CD4-positive, alpha-beta T cell treated with Interleukin-6 at 100 ng/mL for 8 hours (primary cell): ENCODE measurements at places on chromosomes 4 and X.

DNA sequence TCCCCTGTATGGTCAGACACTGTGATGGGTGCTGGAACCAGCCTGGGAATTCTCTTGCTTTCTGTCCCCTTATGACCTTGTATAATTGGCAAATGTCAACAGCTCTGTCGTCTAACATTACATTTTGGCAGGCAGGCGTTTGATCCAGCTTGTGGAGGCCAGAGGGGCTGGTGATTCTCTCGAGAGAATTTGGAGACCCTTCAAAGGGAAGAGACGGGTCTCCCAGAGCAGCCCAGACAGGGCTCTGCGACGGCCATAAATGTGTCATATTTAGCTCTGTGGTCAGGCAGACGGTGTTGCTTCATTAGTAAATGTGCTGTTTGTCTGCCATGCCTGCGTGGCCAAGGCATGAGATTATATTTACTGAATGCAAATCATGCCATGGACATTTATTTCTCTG is 68.7 kb downstream of the SORCS2 start:
- no peak for DNase-seq

DNA sequence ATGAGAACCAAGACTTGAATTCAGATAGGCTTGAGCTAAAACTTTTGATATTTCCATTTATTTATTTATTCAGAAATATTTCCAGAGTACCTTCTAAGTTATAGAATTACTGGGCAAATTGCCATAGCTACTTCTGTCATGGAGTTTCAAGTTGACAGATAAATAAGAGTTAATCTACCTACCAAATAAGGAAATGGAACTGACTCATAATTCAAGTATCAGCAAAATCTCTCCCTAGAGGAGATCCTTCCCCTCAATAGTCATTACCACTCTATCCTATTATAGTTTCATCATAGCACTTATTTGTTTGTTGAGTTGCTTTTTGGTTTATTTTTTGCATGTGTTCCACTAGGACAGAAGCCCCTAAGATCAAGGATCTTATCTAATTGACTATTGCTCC is 48.8 kb upstream of the CCSER1 start:
- no peak for DNase-seq

- DNase-seq, result no peak
Measured at GRCh38 chr4:184854673-184855072, 28.9 kb upstream of the ACSL1 start.

- no peak for DNase-seq
Measured at GRCh38 chrX:148940411-148940996, 440.1 kb downstream of the AFF2 start.

- DNase-seq, result no peak
Measured at GRCh38 chrX:104621781-104622180, 55.8 kb downstream of the IL1RAPL2 start.

DNA sequence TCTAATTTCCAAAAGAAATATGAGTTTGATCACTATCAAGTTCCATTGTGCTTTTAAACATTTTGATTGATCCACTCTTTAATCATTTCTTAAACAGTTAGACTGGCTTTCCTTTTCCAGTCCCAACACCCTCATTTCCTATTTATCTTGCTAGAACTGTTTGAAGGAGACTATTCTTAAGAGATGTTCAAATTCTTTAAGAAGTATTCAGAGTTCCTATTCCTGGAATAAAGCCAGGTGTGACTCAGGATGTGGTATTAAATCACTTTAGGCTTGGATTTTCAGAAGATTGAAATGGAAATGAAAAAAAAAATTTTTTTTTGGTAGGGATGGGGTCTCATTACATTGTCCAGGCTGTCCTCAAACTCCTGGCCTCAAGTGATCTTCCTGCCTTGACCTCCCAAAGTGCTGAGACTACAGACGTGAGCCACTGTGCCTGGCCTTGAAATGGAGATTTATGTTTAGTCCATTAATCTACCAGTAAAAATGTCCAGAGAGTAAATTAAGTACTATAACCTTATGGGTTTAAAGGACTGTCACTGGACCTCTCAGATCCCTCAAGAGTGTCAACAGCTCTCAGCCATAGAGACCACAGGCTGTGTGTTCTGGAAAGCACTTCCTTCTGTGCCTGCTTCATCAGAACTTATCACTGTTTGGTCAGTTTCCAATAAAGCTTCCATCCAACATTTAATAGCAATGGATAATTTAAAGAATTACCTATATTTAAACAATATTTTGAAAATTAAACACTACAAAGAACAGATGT is 90.7 kb downstream of the CDS1 start:
- DNase-seq, result no peak

GRCh38 chr4:62407534-62407933 is 1207.4 kb downstream of the ADGRL3 start:
- DNase-seq, result no peak

GRCh38 chrX:133776072-133776471 is 209.3 kb downstream of the GPC3 start:
- DNase-seq, result peak; percentile 11

- DNase-seq, result no peak
Measured at GRCh38 chr4:61723492-61723891, 523.4 kb downstream of the ADGRL3 start.

DNA sequence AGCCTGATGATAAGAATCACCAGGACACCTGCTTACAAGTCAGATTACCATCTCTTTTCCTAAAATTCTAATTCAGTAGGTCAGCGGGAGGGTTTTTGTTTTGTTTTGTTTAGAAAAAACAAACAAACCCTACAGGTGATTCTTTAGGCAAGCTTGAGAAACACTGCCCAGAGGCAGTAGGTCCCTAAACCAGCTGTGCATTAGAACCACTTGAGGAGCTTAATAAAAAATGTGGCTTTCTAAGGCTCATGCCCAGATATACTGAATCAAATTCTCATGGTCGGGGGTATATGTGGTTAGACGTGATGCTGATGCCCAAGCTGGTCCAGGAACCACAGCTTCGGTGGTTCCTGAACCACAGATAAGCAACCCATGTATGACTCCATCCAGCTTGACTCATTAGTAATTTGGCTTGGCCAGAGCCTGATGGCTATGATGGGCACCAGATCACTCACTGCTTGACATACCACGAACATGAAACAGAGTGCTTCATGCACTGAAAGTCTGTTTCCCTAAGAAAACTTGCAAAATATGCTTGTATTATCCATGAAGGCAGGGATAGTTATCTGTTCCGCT is 338.1 kb upstream of the F9 start:
- no peak for DNase-seq

- peak; percentile 87 for DNase-seq
Measured at GRCh38 chrX:56763556-56764152, 34.6 kb downstream of the NBDY start.

GRCh38 chr4:26176598-26177149 is 144.1 kb upstream of the RBPJ start:
- no peak for DNase-seq

DNA sequence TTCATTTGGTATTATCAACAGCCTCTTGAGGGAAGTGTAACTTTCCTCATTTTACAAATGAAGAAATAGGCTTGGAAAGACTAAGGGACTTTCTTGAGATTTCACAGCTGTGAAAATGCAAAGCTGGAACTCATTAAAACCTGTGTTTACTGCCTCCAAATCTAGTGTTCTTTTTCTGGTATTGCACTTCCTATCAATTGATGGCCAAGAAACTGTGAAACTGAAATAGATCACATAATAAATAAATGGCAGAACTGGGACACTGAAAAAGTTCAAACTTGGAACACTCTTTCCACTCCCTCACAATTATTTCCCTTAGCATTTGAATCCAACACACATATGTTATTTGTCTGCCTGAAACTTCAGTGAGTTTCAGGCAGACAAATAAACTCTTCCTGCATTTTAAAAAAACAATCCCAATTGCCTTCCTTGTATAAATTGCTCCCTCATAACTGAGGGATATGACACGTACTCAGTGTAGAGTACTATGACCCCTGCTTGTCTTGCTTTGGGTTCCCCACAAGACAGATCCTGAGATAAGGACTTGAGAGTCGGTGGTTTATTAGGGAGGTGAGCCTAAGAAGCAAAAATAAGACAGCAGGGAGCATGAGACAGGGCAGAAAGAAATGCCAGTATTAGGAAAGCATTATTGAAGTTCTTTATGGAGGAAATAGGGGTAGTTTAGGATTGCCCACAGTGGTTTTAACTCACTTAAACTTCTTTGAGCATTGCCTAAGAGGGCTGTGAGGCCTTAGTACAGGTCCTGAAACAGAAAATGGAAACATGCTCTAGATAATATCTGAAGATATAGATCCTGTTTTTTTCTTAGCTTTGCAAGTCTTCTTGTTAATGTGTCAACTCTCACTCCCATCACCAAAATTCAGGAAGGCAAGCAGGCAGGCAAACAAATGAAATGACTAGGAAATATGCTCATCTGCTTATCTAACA is 33.9 kb downstream of the RTL3 start:
- no peak for DNase-seq

DNA sequence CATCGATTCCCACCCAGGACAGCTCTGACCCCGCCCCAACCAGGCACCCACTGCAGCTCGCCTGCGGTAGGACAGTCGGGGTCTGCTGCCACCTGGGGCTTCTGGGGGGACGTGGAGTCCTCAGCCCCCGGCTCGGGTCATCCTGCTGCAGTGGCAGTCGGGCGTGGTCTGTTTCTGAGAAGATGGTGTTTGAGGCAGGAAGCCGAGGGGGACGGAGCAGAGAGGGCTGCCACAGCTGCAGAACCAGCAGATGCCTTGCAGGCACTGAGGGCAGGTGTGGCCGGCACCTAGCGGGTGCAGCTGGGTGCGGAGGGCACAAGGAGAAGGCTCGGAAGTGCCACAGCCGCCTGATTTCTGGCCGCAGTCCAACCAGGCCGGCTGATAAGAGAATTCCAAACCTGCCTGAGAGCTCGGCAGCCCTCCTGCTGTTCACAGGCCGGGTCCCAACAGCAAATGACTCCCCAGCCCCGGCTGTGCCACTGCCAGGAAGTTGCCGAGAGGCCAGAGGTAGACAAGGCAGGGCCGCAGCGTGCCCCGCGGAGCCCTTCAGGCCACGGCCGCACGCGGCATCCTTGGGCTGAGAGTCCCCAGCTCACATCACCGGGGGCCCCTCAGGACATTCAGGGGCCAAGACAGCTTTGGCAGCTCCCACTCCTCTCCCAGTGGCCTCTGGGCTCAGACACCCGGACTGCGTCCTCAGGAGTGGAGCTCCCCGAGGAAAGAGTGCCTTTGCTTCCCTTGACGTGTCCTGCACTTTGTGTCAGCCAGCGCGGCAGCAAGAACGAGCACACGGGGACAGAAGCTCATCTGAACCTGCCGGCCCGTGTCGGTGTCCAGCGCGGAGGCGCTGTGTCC is 9.4 kb upstream of the CPLX1 start:
- DNase-seq, result no peak

- DNase-seq, result no peak
Measured at GRCh38 chrX:41326431-41326830, 7.5 kb upstream of the DDX3X start.
